ENCODE measurements at places on chromosomes 13 and 19.

GRCh38 chr19:39195755-39196154 lies 1.0 kb upstream of the NCCRP1 start:
- no peak for DNase-seq

GRCh38 chr13:28744091-28744536 lies 25.3 kb upstream of the SLC46A3 start:
- no peak for DNase-seq

- DNase-seq = no peak
Measured at GRCh38 chr19:2056837-2057192, 5.8 kb upstream of the MKNK2 start.

DNA sequence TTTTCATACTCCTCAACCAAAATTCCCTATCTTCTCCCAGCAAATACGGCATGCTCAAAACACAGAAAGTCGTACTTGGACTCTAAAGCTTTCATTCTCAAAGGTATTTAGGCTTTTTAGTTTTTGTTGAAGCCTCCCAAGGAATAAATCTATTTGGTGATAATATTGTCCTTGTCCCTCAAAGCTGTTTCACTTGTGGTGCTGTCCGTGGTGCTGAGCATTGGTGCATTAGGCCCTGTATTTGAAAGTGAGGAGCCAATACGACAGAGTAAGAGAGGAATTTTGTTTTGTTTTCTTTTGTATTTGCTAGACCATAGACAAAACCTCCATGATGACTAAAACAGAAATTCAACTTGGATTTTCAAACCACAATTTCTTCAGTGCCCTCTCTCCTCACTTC lies 3.2 kb upstream of the LGALS13 start:
- DNase-seq = peak; percentile 45

GRCh38 chr13:20348645-20349408 lies 116.7 kb upstream of the GJB6 start:
- DNase-seq = no peak

DNA sequence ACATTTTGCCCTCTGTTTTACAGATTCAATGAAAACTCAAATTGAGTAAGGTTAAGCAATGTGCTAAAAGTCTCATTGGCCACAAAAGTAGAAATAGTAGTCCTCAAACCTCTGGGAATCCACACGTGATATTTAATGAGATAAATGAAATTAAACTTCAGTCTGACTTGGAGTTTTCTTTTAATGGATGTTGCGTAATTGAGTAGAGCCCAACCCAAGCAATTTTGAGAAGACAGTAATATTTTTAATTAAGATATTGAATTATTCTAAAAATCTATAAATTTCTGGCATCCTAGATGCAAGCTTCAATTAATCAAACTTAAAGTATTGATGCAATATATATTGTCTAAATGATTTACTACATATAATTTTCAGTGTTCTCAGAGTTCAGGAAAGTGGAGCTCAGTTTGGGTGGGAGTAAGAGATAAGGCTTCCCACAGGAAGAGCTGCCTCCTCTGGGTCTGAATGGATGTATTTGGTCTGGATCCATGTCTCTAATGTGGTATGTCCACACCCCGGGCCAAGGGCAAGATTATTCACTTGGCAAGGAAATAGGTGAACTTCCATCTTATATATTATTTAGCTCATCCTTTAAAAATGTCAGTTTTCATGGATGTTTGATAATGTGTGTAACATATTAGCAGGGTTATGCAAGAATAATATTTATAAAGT lies 6.9 kb downstream of the MBNL2 start:
- DNase-seq = no peak

Data from right renal pelvis (tissue), 4 donors.